ENCODE measurements at places on chromosomes 7 and 10.

DNA sequence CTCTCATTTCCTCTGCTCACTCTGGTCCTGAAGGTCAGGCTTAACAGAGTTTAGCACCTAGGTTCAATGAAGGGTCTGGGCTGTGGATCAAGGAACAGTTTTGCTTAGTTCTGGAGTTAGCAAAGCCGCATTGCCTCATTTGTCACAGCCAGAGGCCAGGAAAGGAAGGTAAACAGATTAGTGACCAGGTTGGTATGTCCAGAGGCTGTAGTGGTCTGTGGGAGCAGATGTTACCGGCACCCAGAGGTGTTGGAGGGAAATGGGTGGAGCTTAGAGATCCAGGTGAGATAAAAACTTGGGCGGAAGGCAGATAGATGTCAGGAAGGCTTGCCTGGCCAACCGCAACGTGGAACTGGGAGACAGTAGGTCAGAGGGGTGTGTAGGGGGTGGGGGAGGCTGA lies 36.6 kb upstream of the ZMIZ2 start:
- DNase-seq = no peak

- DNase-seq = no peak
These were observed 128.3 kb upstream of the ASAH2 start for GRCh38 chr10:50379616-50380015.

GRCh38 chr10:44952779-44953231 lies 6.8 kb upstream of the RASSF4 start:
- DNase-seq = no peak

DNA sequence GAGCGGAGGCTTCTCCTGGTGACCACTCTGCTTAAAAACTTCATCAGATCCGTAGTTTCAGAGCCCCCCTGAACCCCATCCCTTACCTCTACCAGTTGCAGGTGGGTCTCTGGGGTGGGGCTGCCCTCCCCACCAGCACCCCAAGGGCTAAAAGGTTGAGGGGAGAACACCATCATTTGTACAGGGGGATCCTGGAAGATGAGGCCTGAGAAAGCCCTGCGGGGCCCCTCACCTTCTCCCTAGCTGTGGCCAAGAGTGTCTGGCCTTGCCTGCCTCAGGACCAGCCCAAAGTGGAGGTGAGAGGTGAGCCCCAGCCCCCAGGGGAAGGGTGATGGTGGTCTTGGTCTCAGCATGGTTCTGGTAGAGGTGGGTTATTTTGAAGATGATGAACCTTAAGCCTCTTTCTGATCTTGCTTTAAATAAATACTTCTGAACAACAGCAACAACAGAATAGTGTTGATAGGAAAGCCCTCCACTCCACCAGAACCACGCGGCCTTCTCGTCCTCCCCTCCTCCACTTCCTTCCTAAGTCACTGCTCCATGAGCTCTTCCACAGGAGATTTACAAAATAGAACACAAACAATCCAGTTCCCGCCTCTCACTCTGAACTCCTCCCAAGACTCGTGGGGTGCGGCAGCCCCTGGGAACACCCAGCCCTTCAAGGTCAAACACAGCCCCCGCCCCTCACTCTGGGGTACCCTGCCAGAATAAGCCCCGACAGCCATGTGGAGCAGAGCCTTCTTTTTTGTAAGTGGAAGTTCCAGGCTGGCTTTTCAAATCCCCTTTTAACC lies 169.1 kb downstream of the EGFR start:
- DNase-seq = no peak

DNA sequence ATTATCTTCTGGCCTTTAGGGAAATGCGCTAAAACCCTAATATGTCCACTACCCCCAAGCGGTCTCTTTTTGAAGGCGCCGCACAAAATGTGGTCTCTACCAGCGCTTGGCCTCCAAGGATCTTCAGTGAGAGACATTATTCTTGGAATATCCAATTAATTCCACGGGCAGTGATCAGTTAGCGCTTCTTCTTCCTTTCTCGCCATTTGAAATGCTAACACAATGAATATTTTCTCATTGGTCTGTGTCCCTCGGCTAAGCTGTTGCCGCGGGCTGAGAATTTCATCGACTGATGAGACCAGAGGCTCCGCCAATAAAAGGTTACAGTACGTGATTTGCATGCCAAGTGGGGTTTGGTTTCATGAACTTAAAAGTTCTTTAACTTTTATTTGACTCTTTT lies 169.8 kb downstream of the TCF7L2 start:
- no peak for DNase-seq

DNA sequence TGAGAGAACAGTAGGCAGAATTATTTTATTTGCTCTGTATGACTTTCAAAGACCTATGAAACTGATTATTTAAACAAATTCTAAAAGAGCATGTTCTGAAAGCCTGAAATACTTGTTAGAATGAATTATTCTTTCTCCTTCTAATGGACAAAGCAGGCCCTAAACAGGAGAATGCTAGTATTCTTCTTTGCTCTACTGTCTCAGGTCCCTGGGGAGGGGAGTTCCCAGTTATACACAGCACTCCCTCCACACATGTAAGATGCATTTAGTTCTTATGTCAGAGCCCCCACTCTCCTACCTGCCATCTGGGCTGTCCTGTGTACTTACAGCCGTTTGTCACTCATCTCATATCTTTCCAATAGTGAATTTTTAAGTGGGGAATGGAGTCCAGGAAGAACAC lies 633.5 kb upstream of the ANKRD30A start:
- DNase-seq = no peak

DNA sequence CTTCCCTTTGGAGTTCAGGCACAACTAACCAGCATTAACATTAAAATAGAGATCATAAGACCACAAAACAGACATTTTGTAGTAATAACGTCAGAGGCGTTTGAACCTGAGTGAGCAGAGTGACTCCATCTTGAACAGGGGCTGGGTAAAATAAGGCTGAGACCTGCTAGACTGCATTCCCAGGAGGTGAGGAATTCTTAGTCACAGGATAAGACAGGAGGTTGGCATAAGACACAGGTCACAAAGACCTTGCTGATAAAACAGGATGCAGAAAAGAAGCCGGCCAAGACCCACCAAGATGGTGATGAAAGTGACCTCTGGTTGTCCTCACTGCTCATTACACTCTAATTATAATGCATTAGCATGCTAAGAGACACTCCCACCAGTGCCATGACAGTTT lies 493.2 kb upstream of the AUTS2 start:
- no peak for DNase-seq

- no peak for DNase-seq
These were observed 40.8 kb upstream of the PRSS58 start for GRCh38 chr7:142298627-142299026.

GRCh38 chr10:12782537-12782936 lies 219.0 kb downstream of the CCDC3 start:
- peak; percentile 11 for DNase-seq

- no peak for DNase-seq
These were observed 57.7 kb upstream of the IGFBP3 start for GRCh38 chr7:45978731-45979211.

GRCh38 chr10:69647126-69647525 lies 17.1 kb downstream of the FAM241B start:
- DNase-seq = no peak

- no peak for DNase-seq
These were observed 132.6 kb upstream of the PDLIM1 start for GRCh38 chr10:95423164-95424005.

- DNase-seq = no peak
These were observed 327.3 kb downstream of the INHBA start for GRCh38 chr7:41375582-41375981.
